ENCODE measurements at places on chromosomes 1 and 21.
A peak's percentile ranks its signal among the peaks of the same experiment; 100 is the strongest.

GRCh38 chr1:44610527-44611148 lies 63.6 kb downstream of the TMEM53 start:
- DNase-seq: peak; percentile 28

GRCh38 chr1:13228343-13228781 lies 2.4 kb upstream of the PRAMEF18 start:
- DNase-seq: peak; percentile 5

DNA sequence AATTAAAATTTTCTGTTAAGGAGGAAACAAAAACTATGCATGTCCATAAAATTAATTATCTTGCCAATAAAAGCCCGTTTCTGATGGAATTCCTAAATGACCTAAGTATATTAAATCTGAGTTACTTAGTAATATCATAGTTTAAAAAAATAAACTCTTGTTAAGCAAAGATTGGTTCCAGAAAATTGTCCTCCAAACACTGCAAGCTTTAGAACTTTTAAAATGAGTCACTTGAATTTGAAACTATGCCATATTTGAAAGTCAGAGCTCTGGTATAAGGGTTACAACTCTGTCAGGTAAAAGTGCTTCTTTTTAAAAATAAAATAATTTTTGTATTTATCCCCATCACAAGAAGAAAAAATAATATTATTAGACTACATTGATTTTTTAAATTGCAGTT lies 409.5 kb downstream of the PLPP3 start:
- no peak for DNase-seq

DNA sequence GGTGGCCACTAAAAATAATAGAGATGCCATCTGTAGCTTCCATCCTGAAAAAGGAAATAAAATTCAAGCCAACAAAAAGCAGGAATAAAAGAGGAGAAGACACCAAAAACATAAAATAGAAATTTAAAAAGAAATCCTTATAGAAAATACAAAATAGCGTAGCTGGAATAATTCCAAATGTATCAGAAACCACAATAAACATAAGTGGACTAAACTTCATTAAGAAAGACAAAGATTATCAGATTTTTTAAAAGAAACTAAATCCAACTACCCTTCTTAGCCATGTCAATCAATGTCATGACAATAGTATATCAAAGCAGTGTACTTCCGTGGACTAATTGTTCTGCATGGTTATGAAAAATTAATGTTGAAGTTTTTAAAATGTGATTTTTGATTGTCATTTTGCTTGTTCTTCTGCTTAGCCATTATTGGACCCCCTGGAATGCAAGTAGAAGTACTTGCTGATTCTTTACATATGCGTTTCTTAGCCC lies 13.2 kb downstream of the IL10RB start:
- DNase-seq: no peak

GRCh38 chr1:43547538-43548072 lies 16.9 kb downstream of the PTPRF start:
- no peak for DNase-seq

GRCh38 chr1:245921417-245921816 lies 585.7 kb downstream of the SMYD3 start:
- no peak for DNase-seq

DNA sequence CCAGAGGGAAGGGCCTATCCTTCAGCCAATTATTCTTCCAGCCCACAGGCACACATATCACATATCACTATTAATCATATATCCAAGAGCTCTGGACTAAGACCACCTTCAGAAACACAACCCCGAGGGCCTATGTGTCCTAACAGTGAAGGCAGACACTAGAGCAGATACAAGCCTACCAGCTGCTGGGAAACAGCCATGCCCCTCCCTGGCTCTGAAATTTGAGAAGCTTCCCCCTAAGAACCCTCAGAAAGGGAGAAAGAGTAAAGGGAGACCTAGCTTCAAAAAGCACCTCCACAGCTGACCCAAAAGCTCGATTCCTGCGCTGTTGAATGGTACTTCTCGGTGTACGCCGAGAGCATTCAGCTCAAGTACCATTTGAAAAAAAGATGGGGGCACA lies 17.4 kb downstream of the CNN3 start:
- peak; percentile 64 for DNase-seq

DNA sequence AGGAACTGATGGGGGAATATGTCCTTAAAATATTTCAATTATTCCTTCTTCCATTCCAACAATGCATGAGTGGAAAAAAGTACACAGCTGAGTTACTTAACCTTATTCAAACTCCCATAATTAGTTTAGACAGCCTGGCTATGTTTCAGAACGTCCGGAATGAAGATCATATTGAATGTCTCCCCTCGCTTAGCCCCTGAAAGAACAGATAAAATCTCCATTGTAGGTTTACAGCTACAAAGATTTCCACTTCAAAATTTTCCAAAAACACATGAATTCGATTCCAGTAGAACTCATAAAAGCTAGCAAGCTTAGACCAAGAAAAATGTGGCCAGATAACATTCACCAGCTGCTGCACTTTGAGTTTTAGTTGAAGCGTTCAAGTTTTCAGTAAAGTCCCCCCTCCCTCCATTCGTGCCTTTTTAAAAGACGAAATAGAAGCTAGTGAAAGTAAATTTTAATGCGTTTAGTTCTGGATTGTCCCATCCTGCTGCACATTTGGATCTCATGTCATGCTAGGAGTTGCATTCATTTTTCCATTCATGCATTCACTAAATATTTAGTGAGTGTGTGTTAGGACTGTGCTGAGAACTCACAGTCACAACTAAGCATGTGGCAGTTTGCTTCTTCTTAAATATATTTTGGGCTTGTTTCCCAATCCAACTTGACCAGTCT lies 29.4 kb upstream of the SSX2IP start:
- no peak for DNase-seq

DNA sequence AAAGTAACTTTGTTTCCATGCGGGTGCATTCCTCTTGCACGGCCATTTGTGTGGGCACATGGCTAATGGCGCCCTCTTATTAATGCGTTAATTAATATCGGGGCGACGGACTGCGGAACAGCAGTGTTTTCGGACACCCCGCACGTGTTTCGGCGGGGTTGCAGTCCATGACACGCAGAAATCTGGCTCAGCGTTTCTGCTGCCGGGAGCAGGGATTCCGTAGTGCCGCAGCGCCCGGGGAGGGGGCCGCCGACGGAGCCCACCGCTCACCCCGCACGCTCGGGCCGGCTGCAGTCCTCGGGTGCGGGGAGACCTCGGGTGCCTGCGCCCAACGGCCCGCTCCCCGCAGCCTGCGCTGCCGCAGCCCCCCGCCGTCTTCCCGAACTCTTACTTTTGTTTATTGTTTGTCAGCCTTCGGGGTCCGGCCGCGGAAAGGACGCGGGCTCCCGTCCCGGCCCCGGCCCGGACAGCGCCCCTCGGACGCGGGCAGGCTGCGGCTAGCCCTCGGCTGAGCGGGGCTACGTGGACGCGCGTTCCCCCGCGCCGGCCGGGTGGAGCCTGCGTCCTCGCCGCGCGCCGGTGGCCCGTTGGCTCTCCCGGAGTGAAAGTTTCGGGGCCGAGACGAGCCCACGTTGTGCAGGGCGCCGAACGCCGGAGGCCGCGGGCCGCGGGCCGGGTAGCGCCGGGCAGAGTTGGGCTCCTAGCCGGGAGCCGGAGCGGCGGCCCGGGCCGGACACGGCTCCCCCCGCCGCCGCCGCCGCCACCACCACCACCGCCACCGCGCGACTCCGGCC lies 849 bp downstream of the NFIA start:
- no peak for DNase-seq

GRCh38 chr1:215202868-215203267 lies 120.3 kb downstream of the KCNK2 start:
- DNase-seq: no peak

DNA sequence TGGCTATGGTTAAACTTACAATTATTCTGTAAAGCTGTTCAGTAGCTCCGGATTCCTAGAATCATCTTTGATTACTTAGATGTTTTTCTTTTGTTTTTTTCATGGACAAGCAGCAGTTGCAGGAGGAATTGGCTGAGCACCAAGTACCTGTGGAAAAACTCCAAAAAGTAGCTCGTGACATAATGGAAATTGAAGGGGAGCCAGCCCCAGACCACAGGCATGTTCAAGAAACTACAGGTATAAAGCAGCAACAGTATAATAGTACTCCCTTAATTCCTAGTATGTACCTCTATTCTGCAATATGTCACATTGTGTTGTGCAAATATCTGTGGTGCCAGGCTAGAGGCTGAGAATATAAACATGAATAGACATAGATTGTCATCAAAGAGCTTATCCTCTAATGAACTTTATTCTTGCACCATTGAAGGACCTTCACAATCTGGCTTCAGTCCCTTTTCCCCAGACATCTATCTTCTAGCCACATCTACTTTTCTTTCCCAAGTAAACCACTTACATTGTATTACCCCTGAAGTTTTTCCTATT lies 132.3 kb upstream of the BMP8A start:
- DNase-seq: no peak

GRCh38 chr1:157181258-157181657 lies 43.1 kb upstream of the ETV3 start:
- no peak for DNase-seq

DNA sequence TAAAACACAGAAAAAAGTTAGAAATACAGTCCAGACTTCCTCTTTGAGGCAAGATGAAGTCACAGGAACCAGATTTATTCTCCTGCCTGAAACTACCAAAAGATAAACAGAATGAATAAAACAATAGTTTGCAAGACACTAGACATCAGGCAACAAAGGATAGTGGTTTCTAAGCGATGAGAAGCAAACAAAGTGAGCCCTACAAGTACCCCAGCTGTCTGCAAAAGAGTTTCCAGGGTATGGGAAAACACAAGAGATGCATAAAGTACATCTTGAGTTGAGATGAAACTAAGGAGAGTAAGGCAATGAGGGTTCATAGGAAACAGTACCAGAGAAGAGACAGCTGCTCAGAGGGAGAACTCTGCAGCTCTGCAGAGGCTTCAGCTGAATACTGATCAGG lies 83.3 kb upstream of the COL24A1 start:
- no peak for DNase-seq

- DNase-seq: no peak
These were observed 153.0 kb downstream of the HLX start for GRCh38 chr1:221032204-221032585.

- peak; percentile 29 for DNase-seq
These were observed at the start of gene NBL1 for GRCh38 chr1:19643602-19644394. TSS of gene NBL1 (plus strand) at chr1:19644311. CDS start at chr1:19655031, 10,720 bp downstream.

DNA sequence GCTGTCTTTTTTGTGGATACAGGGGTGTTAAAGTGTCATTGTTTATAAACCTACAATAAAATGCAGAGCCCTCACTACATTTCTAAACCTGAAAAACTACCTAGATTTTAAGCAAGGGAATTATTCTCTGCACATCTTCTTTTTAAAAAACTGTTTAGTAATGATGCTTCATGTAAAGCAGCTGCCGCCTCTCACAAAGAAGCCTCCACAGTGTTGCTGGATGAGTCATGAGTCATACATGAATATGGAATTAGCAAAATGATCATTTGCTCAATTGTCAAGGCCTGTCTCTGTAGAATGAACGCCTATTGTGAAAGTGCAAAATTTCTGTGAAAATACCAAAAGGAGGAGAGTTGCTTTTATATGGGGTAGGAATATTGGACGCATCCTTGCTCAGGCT lies 259.5 kb upstream of the CHRM3 start:
- no peak for DNase-seq

DNA sequence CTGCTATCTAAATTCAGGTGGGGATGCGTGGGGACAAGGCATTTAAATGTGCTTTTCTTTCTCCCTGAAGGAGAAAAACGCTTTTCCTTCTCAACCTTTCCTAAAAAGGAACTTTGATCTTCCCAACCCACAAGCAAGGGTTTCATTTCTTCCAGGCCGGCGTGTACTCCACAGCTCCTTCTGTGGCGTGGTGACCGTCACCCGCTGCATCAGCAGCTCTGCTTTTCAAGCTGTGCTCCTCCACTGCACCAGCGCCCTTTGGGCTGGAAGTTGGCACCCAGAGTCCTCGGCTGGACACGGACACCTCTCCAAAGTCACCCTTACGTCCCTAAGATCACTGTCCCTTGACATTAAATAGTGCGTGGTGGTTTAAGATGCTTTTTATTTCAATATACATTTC lies 54.3 kb downstream of the PEX14 start:
- no peak for DNase-seq

DNA sequence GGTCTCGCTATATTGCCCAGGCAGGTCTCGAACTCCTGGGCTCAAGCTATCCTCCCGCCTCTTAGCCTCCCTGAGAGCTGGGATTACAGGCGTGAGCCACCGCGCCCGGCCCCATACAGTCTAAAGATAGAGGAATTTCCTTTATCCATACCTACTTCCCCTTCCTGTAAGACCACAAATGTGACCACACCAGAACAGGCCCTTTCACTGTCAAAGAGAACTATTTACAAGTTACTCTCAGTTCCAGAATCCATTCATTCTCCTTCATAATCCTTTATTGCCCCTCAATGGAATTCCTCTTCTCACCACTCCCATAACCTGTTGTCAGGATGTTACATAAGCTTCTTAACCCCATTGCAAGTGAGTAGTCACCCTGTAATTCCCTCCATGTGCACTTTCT lies 26.3 kb upstream of the SLC5A9 start:
- DNase-seq: no peak

Measured in ELF-1 (cell line).